Pons (tissue), 1 donor: ENCODE measurements at places on chromosomes 3 and 15.

- peak; percentile 77 for DNase-seq
Observed at GRCh38 chr3:49007771-49008528, 759 bp downstream of the WDR6 start.

GRCh38 chr3:143975554-143976152, 4.0 kb downstream of the DIPK2A start:
- DNase-seq, result peak; percentile 95

- DNase-seq, result no peak
Observed at GRCh38 chr3:31373681-31374080, 159.0 kb upstream of the STT3B start.

- DNase-seq, result no peak
Observed at GRCh38 chr15:93570527-93570926, 481.5 kb upstream of the RGMA start.

DNA sequence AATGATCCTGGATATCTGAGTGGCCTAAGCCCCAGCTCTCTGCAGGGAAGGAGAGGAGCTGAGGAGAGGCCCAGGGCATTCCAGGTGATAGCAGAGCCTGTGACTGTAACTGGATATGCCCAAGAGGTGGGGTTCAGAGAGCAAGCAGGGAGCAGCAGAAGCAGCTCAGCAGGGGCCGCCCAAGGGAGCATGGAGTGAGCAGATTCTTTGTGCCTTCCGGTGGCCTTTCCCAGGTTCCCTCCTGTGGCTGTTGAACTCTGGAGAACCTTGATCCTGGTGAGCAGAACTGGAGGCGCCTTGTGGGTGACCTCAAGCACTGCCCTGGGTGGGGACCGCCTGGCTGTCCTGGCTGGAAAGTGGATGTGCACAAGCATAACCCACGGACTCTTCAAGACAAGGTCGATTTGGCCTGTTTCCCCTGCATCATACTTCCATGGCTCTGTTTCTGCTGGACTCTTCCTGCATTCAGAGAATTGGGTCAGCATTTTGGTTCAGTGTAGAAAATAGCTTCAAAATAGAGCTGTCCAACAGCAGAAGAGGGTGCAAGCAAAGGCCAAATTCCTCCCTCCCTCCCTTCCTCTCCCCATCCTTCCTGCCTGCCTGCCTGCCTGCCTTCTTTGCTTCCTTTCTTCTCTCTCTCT, 76.1 kb downstream of the ARNT2 start:
- no peak for DNase-seq

GRCh38 chr3:65955792-65956477, 82.8 kb downstream of the MAGI1 start:
- no peak for DNase-seq
